Stimulated activated CD8-positive, alpha-beta memory T cell treated with anti-CD3 and anti-CD28 coated beads, Interleukin-7, amount 100 ng/mL, for 1 hour (primary cell): ENCODE measurements at places on chromosomes 3 and 15.

DNA sequence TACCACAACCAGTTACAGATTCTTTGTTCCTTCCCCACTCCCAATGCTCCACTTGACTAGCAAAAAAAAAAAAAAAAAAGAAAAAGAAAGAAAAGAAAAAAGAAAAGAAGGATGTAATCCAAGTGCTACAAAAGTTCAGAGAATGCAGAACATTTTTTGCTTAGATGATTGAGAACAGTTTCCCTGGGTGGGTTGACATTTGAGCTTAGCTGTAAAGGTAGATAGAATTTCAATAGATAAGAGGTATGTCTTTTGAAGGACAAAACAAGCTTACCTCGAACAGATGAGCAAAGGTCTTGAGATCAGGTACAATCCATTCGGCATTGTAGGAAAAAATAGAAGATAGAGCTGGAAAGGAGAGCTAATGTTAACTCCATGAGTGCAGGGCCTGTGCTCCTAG, 344.6 kb upstream of the NECTIN3 start:
- no peak for DNase-seq

GRCh38 chr15:98547741-98548138, 100.6 kb upstream of the IGF1R start:
- no peak for DNase-seq

GRCh38 chr3:69012100-69012799, 1.2 kb downstream of the EOGT start:
- DNase-seq = no peak

DNA sequence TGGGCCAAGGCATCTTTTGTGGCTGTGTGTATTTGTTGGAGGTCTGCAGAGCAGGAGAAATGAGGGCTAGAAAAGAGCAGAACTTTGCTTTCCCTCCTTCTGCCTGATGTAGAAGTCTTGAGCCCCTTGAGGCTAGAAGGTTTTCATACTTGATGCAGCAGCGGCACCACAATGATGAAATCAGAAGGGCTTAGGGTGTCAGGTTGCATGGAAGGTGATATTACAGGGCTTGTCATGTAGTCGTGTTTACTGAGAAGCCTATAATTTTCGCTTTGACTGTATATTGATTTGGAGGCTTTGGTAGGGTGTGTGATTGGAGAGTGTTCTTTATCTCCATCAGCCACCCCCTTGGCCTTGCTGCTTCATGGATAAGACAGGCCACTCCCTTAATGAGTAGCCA, 339.8 kb downstream of the THSD4 start:
- no peak for DNase-seq

DNA sequence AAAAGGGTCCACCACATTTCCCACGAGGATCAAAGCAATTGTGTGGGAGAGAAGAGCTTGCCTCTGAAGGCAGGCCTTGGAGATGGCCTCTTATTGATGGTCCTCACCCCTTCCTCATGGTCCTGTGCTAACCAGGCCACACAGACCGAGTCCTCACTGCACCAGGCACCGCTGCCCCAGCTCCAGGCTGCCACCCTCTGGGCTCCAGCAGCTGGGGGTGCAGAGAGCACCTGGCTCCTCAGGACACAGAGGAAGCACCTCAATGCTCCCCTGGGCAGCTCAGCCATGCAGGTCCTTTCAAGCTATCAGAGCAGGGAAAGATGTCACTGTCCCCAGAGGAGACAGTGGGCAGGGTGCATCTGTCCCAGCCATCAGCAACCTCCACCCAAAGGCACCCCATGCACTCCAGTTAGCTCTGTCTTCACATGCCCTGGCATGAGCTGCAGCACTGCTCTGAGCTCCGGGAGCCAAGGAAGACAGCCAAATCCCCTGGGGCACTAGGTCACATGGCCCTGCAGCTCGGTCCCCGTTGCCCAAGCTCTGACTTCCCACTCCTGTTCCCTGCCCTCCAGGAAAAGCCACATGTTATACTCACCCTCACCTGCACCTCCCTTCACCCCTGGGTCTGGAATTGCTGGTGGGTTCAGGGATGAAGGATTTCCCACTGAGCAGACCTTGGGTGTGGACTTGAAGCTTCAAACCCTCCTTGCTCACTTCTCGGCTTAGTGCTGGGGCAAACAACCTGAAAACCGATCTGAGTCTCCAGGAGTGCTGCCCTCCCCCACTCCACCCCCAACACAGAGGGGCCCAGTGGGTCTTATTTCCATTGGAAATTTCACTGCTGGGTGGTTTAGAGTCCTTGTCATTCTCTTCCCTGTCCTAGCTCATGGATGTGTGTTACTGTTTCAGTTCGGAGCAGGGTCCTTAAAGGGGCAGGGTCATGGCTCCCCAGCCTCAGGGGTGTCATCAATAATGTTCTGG, 32.6 kb downstream of the ALS2CL start:
- no peak for DNase-seq

DNA sequence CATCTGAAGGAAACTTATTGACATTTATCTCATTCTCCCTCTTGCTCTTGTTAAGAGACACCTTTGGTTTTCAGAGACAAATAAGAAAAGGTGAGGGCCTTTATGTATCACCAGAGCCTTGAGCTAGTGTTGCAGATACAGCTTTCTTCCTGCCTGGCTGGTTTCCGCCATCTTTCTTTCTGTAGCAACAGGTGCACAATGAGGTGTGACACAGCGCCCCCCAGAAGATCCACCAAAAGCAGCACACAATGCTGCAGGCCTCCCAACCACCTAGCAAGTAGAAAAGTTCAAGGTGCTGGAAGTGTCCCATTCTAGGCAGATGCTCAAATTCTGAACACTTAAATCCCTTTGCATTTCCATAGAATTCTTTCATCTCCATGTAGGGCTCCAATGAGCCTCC, 106.6 kb downstream of the FOXP1 start:
- DNase-seq = no peak

DNA sequence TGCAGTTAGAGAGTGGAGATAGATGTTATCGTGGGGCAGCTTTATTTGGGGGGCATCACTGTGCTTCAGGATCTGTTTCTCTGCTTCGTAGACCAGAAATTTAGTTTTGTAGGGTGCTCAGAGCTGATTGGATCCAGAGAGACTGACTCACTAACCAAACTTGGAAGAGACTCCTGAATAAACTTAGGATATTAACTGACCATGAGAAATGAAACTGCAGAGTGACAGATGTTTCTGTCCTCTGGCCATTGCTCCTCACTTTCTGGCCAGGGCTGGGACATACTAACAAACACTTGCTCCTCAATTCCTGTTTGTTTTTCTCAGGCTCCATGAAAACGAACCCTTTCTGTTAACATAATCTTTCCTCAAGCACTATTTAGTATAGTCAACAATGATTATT, 4.3 kb downstream of the ZNF592 start:
- DNase-seq = no peak

- no peak for DNase-seq
Measured at GRCh38 chr3:62940771-62941563, 65.8 kb upstream of the CADPS start.

DNA sequence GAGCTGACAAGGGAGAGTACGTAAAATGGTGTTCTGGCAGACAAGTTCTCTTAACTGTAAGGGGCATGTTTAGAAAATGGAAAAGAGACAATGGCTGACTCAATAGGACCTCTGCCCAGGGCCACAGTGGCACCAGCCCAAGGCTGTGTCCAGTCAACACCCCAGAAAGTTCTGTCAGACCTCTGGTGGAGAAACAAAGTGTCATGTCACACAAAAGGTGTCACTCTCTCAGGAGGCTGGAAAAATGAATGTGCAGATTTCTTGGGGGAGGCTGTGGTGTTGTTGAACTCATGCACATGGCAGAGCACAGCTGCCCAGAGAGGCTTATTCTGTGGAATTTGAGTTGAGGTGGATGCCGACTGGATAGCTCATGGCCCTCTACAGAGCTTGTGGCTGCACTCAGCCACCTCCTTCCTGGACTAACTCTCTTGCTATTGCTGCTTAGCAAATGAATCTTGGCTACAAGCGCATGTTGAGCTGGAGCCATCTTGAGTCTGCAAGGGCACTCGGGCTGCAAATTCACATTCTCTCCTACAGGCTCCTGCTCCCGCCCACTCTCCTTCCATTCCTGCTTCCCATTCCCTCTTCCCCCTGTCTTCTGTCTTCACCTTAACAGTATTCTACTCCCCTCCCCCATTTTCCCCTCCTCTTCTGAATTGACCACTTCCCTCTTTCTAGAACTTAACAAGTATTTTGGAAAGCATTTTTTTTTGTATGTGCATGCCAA, 55.8 kb upstream of the SLC7A14 start:
- DNase-seq = no peak

DNA sequence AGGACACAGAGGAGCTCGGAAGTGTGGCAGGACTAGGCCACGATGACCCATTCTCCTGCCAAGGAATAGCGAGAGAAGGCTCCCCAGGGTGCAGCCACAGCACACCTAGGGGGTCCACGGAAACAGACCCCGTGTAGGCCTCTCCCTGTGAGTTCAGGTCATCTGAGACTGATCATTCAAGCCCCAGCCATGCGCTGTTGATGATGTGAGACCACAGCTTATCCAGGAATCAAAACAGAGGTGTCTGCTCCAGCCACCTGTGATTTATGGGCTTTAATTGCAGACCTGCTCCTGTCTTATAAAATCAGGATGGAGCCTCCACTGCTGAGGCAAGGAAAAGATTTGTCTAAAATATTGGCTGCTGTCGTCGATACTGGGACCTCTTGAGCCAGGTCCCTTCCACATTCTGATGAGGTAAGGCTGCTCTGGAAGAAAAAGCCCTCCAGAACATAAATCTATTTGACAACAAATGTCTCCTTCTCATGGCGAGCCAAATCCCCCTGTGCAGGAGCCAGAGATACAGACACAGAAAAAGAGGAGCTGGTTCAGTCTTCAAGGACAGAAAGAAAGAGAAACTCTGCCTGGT, 186.7 kb downstream of the TJP1 start:
- no peak for DNase-seq

- no peak for DNase-seq
Measured at GRCh38 chr15:66841953-66842681, 140.1 kb downstream of the SMAD6 start.

DNA sequence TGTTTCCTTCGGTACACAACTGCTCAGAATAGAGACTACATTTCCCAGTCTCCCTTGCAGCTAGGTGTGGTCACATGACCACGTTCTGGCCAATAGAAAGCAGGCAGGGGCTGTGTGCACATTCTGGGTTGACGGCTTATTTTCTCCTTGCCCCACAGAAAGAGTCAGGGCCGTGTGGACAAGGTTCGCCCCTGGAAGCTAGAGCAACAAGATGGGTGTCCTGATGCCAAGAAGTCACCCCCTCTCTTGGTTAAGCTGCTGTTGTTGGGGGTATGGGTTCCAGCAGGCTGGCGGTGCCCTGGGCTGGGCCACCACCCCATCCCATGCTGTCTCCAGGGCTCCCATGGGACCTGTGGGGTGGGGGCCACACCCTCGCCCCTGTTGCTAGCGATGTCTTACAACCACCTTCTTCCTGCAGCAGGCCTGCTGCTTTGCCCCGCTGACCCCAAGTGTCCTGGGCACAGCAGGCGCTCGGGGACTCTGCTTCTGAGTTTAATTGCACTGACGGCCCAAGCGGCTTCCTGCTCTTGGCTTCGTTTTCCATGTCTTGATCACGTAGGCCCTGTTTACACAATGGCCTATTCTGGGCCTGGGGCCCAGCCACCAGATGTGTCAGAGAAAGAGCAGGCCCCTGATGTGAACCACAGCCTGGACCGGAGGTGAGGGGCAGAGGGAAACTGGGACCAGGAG, 24.9 kb downstream of the ABTB1 start:
- no peak for DNase-seq

GRCh38 chr15:43440721-43441281, 52.2 kb downstream of the TP53BP1 start:
- no peak for DNase-seq

- no peak for DNase-seq
Measured at GRCh38 chr3:157442729-157443128, 6.1 kb downstream of the PTX3 start.

DNA sequence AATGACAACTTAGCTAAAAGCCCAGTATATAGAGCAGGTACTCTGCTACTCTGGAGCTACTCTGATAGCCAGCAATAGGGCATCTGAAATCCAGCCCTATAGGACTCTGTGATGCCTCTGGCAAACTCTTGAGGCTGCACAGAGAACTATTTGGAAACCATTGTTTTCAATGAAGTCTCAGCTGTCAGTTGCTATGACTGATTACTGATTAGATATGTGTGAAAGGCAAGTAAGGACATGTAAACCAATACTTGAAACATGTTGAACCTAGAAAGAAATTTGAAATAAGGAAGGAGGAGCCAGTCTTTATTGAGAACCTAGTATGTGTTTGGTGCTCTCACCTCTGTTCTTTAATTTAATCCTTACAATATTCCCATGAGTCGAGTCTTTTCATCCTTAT, 40.2 kb upstream of the CRTC3 start:
- no peak for DNase-seq

- no peak for DNase-seq
Measured at GRCh38 chr15:80846031-80846815, 67.1 kb downstream of the CEMIP start.
